Activated T-cell treated with anti-CD3 and anti-CD28 coated beads, Interleukin-2, amount 50 U/mL, for 1 hour (primary cell): ENCODE measurements at places on chromosomes 4 and X.

- no peak for DNase-seq
Observed at GRCh38 chr4:126268106-126268505, 953.4 kb downstream of the FAT4 start.

GRCh38 chr4:155667568-155668511, 1.2 kb downstream of the GUCY1A1 start:
- no peak for DNase-seq

- DNase-seq, result no peak
Observed at GRCh38 chr4:148330161-148330560, 112.1 kb downstream of the NR3C2 start.

- DNase-seq, result no peak
Observed at GRCh38 chr4:140305053-140305452, 68.4 kb upstream of the SCOC start.

- no peak for DNase-seq
Observed at GRCh38 chr4:166197166-166197565, 324.1 kb downstream of the TLL1 start.

DNA sequence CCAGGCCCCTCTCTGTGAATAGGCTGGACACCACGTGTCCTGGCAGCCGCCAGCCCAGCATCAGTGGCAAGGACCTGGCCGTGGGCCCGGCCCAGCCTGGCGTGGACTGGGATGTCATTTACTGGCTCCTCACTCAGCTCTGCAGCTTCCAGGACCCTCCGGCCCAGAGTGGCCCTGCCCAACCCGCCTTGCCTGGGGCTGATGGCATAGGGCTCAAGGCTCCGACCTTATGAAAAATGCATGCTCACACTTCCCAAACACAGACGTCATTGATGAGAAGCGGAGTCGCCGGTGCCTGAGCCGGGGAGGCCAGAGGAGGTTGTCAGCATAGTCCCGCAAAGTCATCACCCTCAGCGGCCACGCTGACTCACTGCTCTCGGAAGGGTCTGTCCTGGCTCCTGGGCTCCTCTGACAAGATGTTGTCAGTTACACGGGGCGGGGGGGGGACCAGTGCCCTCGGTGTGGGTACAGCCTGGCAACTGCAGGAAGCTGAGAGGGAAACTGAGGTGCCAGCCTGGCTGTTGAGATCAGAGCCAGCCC, 14.3 kb downstream of the CFAP99 start:
- DNase-seq, result no peak

- no peak for DNase-seq
Observed at GRCh38 chrX:132001127-132001526, 22.0 kb upstream of the STK26 start.
